Panc1 (cell line): ENCODE measurements at places on chromosomes 3 and 15. TPM values are rescaled to one million over a fixed set of nuclear protein-coding genes. Genes with fewer than 3 reads are reported as not detected.

Gene FGF12
- 0.51 TPM for total RNA-seq

Gene RTF1
- 43.5 TPM for total RNA-seq

Gene KBTBD13
- not detected for total RNA-seq

Gene TM4SF18
- total RNA-seq = 54.5 TPM

Gene ZNF662
- total RNA-seq = not detected

Gene FEZF2
- total RNA-seq = not detected

Gene ALPK3
- total RNA-seq = 1.0 TPM

GRCh38 chr15:57306944-57307411 is 69.3 kb upstream of the CGNL1 start:
- H3K4me3 ChIP-seq = peak overlapping the region; percentile 52
- H3K27me3 ChIP-seq = no peaks in the 10 kb centered on the region
- DNase-seq = no peak
- no peak overlapping the region for H3K27ac ChIP-seq
- no peaks in the 10 kb centered on the region for H3K36me3 ChIP-seq

DNA sequence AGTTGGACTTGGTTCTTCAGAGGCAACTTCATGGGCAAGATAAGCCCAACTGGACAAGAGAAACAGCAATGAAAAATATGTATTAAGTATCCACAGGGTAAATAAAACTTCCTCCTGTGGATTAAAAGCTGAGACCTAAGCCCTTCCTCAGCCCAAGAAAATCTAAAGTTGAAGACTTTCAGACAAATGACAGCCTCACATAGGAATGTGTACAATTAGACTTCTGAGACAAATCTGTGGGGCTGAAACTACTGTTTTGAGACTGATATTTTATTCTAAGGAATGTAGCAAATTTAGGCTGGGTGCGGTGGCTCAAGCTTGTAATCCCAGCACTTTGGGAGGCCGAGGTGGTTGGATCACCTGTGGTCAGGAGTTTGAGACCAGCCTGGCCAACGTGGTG is 74.2 kb upstream of the IL12A start:
- DNase-seq = no peak
- H3K27me3 ChIP-seq = no peaks in the 10 kb centered on the region
- H3K4me1 ChIP-seq = no peaks in the 10 kb centered on the region
- no peak overlapping the region for H3K27ac ChIP-seq
- no peak overlapping the region for H3K4me3 ChIP-seq
- no peaks in the 10 kb centered on the region for H3K36me3 ChIP-seq

- DNase-seq = no peak
- H3K27ac ChIP-seq = no peak within 1 kb of the TSS
- peaks cover 17% of the 10 kb centered on the region for H3K4me1 ChIP-seq
- peak within 1 kb of the TSS; percentile 81 for H3K4me3 ChIP-seq
- H3K27me3 ChIP-seq = peaks cover 64% of the 10 kb centered on the region
- no peaks in the 10 kb centered on the region for H3K36me3 ChIP-seq
These were observed at the start of gene NLGN1 for GRCh38 chr3:173397161-173398110. TSS of gene NLGN1 (plus strand) at chr3:173397744.

DNA sequence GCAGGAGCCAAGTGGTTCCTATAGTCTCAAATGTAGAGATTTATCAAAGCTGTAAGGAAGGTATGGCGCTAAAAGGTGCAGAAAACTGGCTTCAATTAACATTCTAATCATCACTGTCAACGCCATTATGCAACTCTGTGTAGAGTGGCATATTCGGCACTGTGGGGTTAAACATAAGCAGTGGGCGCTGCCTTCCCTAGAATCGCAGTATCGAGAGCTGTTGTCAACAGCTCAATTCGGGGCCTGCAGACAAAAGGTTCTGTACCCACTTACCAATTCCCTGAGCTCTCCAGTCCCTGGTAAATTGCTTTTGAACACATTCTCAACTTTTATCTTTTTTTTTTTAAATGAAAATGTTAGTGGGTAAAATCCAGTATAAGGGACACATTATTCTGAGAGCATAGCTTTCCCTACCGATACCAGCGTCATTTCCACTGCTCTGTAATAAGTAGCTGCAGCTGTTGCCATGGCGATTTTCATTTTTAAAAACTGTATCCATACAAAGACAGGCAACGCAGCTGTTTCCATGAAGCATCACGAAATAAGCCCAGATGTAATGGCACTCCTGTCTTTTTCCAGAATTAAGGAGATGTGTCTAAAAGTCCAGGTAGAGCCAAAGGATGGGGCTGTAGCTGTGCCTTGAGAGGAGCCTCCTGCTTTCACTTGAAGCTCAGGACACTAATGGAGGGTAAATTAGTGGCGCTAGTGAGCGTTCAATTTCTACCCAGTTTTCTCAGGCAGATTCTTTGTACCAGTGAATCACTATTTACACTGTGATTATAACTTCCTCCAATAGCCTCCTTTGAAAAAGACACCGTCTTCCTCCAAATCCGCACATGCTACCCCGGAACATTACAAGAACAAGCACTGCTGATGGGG is 250.3 kb downstream of the SLC9A9 start:
- no peaks in the 10 kb centered on the region for H3K36me3 ChIP-seq
- no peak for DNase-seq
- no peaks in the 10 kb centered on the region for H3K27me3 ChIP-seq
- no peak overlapping the region for H3K27ac ChIP-seq
- H3K4me1 ChIP-seq = no peaks in the 10 kb centered on the region

- H3K4me3 ChIP-seq = no peak overlapping the region
- peak overlapping the region; percentile 57 for H3K27ac ChIP-seq
- no peak for DNase-seq
- H3K36me3 ChIP-seq = no peaks in the 10 kb centered on the region
These were observed 452.1 kb upstream of the KCNMB2 start for GRCh38 chr3:178083906-178084866.

- H3K27me3 ChIP-seq = peaks cover 18% of the 10 kb centered on the region
These were observed 28.4 kb downstream of the TTC14 start for GRCh38 chr3:180630371-180630770.

DNA sequence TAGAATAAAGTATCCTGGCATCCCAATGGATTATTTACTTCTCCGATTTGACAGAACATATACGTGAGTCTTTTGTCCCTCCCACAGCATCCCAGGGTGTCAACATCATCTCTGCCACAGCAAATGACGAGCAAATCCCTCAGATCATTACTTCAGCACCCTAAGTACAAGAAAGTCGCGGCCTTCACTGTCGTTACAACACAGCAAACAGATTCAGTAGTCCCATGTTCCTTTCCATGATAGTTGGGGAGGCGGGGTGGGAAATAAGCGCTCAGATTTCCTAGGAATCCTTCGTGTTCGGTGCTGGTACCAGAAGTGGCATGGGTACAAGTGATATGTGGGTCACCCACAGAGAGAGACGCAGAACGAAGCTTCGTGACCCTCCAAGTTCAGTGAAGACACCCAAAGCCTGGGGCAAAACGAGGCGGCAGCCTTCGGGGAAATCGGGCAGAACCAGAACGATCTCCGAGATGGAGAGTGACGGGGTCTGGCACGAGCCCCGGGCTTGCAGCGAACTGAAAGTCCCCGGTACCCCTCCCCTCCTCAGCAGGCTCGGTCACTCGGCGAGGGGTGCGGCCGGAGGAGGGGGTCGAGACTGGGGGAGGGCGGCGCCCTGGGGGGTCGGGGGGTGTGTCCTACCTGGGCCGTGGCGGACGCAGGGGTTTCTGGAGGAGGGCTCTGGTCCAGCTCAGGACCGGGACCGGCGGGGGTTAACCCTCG is 619 bp downstream of the TTBK2 start:
- peak overlapping the region; percentile 76 for H3K27ac ChIP-seq
- H3K36me3 ChIP-seq = no peaks in the 10 kb centered on the region
- no peak for DNase-seq
- peaks cover 6% of the 10 kb centered on the region; the same call in 1 of the 2 replicates for H3K4me1 ChIP-seq
- peak overlapping the region; percentile 78 for H3K4me3 ChIP-seq
- no peaks in the 10 kb centered on the region for H3K27me3 ChIP-seq

- no peak overlapping the region for H3K4me3 ChIP-seq
- no peaks in the 10 kb centered on the region for H3K27me3 ChIP-seq
- H3K27ac ChIP-seq = no peak overlapping the region
- H3K36me3 ChIP-seq = no peaks in the 10 kb centered on the region
These were observed 82.5 kb downstream of the ADAMTS17 start for GRCh38 chr15:100259266-100259665.

- DNase-seq = no peak
- no peaks in the 10 kb centered on the region for H3K27me3 ChIP-seq
- H3K27ac ChIP-seq = no peak overlapping the region
These were observed 3.4 kb upstream of the CCNL1 start for GRCh38 chr3:157163217-157163953.

GRCh38 chr3:31343075-31343474 is 189.7 kb upstream of the STT3B start:
- DNase-seq = no peak
- H3K4me1 ChIP-seq = no peaks in the 10 kb centered on the region
- H3K27ac ChIP-seq = no peak overlapping the region
- H3K27me3 ChIP-seq = no peaks in the 10 kb centered on the region
- no peaks in the 10 kb centered on the region for H3K36me3 ChIP-seq
